Naive thymus-derived CD4-positive, alpha-beta T cell (primary cell): ENCODE measurements at places on chromosomes 2 and 18. TPM values are rescaled to one million over a fixed set of nuclear protein-coding genes. Genes with fewer than 3 reads are reported as not detected.

DNA sequence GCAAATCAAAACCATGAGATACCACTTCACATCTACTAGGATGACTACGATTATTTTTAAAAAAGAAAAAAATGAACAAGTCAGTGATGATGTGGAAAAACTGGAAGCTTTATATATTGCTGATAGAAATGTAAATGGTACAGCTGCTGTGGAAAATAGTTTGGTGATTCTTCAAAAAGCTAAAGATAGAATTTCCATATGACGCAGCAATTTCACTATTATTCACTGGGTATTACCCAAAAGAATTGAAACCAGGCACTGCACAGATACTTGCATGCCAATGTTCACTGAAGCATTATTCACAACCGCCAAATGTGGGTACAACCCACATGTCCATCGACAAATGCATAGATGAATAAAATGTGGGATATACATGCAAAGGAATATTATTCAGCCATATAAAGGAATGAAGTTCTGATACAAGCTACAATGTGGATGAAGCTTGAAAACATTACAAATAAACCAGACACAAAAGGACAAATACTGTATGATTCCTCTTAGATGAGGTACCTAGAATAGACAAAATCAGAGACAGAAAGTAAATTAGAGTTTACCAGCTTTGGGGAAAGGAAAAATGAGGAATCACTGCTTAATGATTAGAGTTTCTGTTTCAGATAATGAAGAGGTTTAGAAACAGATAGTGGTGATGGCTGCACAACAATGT lies 11.1 kb downstream of the RTTN start:
- no peak overlapping the region for H3K4me3 ChIP-seq
- H3K4me1 ChIP-seq: no peaks in the 10 kb centered on the region
- DNase-seq: no peak
- H3K36me3 ChIP-seq: peaks cover 4% of the 10 kb centered on the region
- no peaks in the 10 kb centered on the region for H3K27me3 ChIP-seq
- H3K27ac ChIP-seq: no peak overlapping the region

GRCh38 chr2:9103663-9104277 lies 100.3 kb upstream of the MBOAT2 start:
- no peak overlapping the region for H3K27ac ChIP-seq
- no peaks in the 10 kb centered on the region for H3K36me3 ChIP-seq
- no peak overlapping the region for H3K4me3 ChIP-seq
- no peaks in the 10 kb centered on the region for H3K4me1 ChIP-seq

DNA sequence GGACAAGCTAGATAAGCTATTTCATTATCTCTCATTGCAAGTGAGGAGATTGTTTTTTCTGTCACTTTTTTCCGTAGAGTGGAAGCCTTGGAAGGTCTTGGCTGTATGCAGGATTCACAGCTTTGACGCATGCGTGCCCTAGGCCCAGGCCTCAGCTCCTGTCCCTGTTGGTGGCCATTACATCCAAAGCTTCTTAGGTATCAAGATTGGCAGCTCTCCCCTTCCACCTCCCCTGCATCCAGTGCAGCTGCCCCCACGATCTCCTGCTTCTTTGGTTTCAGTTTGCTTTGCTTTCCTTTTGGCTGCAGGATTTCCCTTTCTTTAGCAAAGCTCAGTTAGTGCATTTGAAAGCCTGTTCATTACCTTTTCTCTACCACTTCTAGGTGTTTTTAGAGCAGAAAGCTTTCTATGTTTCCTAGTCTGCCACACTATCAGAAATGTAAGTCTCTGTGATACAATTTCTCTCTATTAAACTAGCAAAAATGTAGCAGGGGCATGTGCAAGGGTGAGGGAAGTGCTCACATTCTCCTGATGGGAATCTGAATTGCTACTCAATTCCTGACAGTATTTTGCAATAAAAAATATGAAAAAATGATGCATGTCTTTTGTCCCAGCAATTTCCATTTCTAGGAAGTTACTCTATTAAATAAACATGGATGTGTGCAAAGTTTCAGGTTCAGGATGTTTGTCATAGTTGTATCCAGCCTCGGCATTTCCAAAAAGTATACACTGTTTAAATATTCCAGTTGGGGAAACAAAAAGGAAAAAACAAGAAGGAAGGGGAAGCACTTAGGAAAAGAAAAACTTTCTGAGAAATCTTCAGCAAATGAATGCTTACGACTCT lies 91.2 kb downstream of the LIPG start:
- no peaks in the 10 kb centered on the region for H3K4me1 ChIP-seq
- no peak for DNase-seq
- no peaks in the 10 kb centered on the region for H3K27me3 ChIP-seq
- H3K4me3 ChIP-seq: no peak overlapping the region

- no peak overlapping the region for H3K27ac ChIP-seq
- H3K36me3 ChIP-seq: peaks cover 44% of the 10 kb centered on the region
- DNase-seq: no peak
- no peaks in the 10 kb centered on the region for H3K27me3 ChIP-seq
Measured at GRCh38 chr2:70047451-70047850, 39.8 kb upstream of the PCBP1 start.

- no peaks in the 10 kb centered on the region for H3K4me1 ChIP-seq
- no peak for DNase-seq
- H3K36me3 ChIP-seq: no peaks in the 10 kb centered on the region
- no peaks in the 10 kb centered on the region for H3K27me3 ChIP-seq
Measured at GRCh38 chr2:40470822-40471813, 19.2 kb upstream of the SLC8A1 start.

DNA sequence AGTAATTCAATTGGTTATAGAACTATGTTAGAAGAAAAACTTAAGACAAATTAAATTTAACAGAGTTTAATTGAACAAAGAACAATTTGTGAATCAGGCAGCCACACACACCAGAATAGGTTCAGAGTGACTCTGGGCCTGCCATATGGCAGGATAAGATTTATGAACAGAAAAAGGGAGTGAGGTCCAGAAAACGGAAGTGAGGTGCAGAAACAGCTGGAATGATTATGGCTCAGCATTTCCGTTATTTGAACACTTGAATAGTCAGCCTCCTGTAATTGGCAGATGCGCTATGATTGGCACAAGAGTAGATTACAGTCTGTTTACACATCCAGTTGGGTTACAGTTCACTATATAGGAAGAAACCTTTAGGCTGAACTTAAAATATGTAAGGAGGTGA lies 99.0 kb downstream of the MBD2 start:
- H3K27ac ChIP-seq: no peak overlapping the region
- no peaks in the 10 kb centered on the region for H3K36me3 ChIP-seq
- H3K4me1 ChIP-seq: no peaks in the 10 kb centered on the region
- no peak for DNase-seq
- no peak overlapping the region for H3K4me3 ChIP-seq

- H3K27ac ChIP-seq: no peak overlapping the region
- H3K27me3 ChIP-seq: no peaks in the 10 kb centered on the region
- no peak overlapping the region for H3K4me3 ChIP-seq
- H3K4me1 ChIP-seq: no peaks in the 10 kb centered on the region
- no peaks in the 10 kb centered on the region for H3K36me3 ChIP-seq
Measured at GRCh38 chr2:71611781-71612527, 158.6 kb downstream of the DYSF start.

GRCh38 chr2:102051692-102052277 lies 60.0 kb downstream of the IL1R2 start:
- H3K27ac ChIP-seq: no peak overlapping the region
- H3K27me3 ChIP-seq: no peaks in the 10 kb centered on the region

DNA sequence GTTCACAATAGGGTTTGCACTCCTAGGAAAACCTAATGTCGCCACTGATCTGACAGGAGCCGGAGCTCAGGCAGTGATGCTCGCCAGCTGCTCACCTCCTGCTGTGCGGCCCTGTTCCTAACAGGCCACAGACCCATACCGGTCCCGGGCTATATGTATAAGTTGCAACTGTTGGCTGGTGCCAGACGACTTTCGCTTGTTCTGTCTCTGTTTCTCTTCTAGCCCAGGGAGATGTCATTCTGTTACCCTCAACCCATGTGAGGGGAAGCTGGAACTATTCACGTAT lies 170.3 kb downstream of the BCL2 start:
- no peaks in the 10 kb centered on the region for H3K36me3 ChIP-seq
- no peak overlapping the region for H3K4me3 ChIP-seq
- no peak overlapping the region for H3K27ac ChIP-seq
- no peak for DNase-seq

Gene CCDC68
- not detected for total RNA-seq

Gene TANC1
- total RNA-seq: 0.21 TPM

Gene LRRTM1
- not detected for total RNA-seq
